ENCODE measurements at places on chromosomes 11 and 22. TPM values are rescaled to one million over a fixed set of nuclear protein-coding genes. Genes with fewer than 3 reads are reported as not detected.

GRCh38 chr11:76839311-76839710 is 21.4 kb upstream of the ACER3 start:
- H3K4me3 ChIP-seq: no peak overlapping the region
- H3K4me1 ChIP-seq: no peaks in the 10 kb centered on the region
- no peak for DNase-seq
- H3K27ac ChIP-seq: no peak overlapping the region
- H3K36me3 ChIP-seq: no peaks in the 10 kb centered on the region
- H3K27me3 ChIP-seq: peaks cover 20% of the 10 kb centered on the region

GRCh38 chr11:115720602-115721245 is 216.5 kb upstream of the CADM1 start:
- H3K36me3 ChIP-seq: no peaks in the 10 kb centered on the region
- H3K4me1 ChIP-seq: no peaks in the 10 kb centered on the region
- no peak for DNase-seq

Gene FAM227A
- total RNA-seq: 0.36 TPM

Gene TTC28
- total RNA-seq: 0.59 TPM

DNA sequence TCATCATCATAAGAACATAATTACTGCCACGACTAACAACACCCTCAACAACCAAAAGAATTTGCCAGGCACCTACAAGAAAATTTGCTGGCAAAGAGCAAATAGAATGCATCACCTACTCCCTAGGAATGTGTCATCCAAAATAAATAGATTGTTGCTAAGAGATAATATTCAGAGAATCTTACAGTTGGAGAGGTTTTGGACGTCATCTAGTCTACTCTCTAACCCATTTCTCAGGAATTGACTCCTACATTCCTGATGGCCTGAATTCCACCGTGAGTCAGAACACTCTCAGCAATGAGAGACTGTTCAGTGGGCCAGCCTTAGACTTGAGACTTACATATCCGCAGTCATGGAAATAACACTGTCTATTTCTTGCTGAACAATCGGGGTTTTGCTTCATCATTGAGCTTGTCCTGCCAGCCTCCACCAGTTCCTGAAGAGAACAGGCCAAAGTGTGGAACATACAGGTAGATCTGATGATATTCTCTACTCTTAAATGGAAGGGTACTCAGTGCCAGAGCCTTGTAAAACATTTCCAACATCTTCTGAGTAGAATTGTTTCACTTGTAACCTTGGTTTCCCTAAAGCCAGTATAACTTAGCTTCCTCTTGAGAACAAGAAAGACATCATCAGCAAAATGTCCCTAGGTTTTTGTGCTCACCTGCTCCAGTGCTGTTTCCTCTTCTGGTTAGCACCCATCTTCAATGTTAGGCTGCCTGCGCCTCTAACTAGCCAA is 8.3 kb downstream of the KIRREL3 start:
- no peak overlapping the region for H3K27ac ChIP-seq
- DNase-seq: no peak
- H3K36me3 ChIP-seq: no peaks in the 10 kb centered on the region
- H3K4me3 ChIP-seq: no peak overlapping the region
- H3K4me1 ChIP-seq: no peaks in the 10 kb centered on the region

GRCh38 chr22:41844036-41844435 is 11.1 kb downstream of the SREBF2 start:
- peak overlapping the region; percentile 84 for H3K27ac ChIP-seq
- H3K4me3 ChIP-seq: peak overlapping the region; percentile 6
- no peak for DNase-seq

Gene CBX6
- 117 TPM for total RNA-seq

Gene ADM
- 3.0 TPM for total RNA-seq

- H3K4me1 ChIP-seq: peaks cover 2% of the 10 kb centered on the region
- no peaks in the 10 kb centered on the region for H3K36me3 ChIP-seq
- no peaks in the 10 kb centered on the region for H3K27me3 ChIP-seq
Measured at GRCh38 chr11:71425860-71426259, 22.3 kb downstream of the DHCR7 start.

- peaks cover 4% of the 10 kb centered on the region for H3K36me3 ChIP-seq
- no peak overlapping the region for H3K4me3 ChIP-seq
- H3K27ac ChIP-seq: no peak overlapping the region
Measured at GRCh38 chr22:45208993-45209838, 31.5 kb downstream of the KIAA0930 start.

DNA sequence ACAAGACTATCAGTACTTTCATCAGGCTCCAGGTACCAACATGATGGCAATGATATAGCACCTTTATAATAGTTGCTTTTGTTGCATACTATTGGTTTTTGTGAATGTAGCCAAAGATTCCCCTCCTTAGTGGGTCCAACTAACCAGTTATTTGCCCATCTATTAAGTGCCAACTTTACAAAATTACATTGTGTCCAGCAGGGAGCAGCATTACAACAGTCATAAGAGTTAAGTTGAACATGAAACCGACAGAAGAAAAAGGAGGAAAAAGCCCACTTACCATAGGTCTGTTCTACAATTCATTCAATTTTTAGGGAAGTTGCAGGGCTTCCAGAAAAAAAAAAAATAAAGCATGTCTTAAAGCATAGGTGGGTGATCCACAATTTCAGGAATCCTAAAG is 21.6 kb downstream of the IMMP1L start:
- no peak overlapping the region for H3K4me3 ChIP-seq
- no peaks in the 10 kb centered on the region for H3K27me3 ChIP-seq
- H3K4me1 ChIP-seq: peaks cover 16% of the 10 kb centered on the region
- DNase-seq: no peak

DNA sequence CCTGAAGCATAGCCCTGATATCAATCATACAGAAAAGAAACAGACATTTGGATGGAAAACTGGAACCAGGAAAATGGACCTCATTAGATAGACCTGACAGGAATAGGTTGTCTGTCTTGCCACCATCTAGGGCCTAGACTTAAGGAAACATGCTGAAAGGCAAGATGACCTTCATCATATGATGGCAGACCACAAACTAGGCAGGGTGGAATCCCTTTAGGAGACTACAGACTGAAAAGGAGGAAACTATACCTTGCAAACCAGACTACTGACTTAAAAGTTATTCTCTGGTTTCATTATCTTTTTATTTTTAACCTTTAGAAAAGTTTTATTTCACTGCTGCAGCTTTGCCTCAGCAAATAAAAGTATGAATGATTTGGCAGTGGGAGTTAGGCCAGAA is 20.3 kb downstream of the SBF2 start:
- DNase-seq: no peak
- no peak overlapping the region for H3K4me3 ChIP-seq
- peaks cover 3% of the 10 kb centered on the region for H3K4me1 ChIP-seq
- no peak overlapping the region for H3K27ac ChIP-seq
- H3K27me3 ChIP-seq: no peaks in the 10 kb centered on the region
- H3K36me3 ChIP-seq: no peaks in the 10 kb centered on the region

DNA sequence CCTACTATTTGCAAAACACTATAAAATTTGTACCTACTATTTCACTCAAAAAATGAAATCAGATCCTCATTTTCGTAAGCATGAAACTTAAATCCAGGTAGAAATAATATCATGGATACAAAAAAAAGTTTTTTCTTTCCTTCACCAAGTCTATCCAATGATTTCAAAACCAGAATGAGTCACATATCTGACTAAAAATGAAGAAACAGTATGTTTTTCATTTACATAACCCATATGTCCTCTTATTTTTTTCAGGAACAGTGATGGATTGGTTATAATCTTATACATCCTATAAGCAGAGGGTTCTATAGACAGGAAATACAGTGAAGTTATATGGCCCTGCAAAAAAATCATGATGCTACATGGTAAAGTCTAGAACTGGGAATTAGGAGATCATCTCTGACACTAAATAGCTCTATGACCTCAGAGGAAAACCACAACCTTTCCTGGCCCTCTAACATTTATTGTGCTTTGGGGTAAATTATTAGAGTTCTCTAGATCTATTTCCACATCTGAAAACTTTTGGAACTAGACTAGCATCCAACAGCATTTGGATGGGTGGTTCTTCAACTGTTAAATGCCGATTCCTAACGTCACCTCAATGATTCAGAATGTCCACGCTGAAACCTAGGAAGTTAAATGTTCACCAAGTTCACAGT is 10.9 kb downstream of the MTMR2 start:
- DNase-seq: no peak
- H3K27ac ChIP-seq: no peak overlapping the region
- H3K4me1 ChIP-seq: peaks cover 32% of the 10 kb centered on the region

DNA sequence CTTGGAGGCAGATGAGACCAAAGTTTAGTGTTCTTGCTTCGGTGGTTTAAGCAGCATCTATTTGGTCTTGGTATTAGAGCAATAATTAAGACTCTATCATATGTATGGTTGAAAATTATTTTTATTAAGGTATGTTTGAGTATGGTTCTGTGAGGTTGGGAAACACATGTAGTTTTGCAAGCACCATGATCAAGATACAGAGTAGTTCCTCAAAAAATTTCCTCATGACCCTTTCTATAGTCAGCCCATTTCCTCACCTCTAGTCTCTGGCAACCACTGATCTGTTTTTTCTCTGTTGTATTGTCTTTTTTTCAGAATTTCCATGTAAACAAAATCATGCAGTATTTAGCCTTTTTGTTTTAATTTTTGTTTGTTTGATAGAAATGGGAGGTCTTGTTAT is 18.4 kb downstream of the MTMR3 start:
- H3K27ac ChIP-seq: no peak overlapping the region
- no peaks in the 10 kb centered on the region for H3K27me3 ChIP-seq
- H3K4me3 ChIP-seq: no peak overlapping the region
- H3K4me1 ChIP-seq: peaks cover 14% of the 10 kb centered on the region
- H3K36me3 ChIP-seq: no peaks in the 10 kb centered on the region
- DNase-seq: no peak

- H3K27me3 ChIP-seq: peaks cover 3% of the 10 kb centered on the region
- H3K27ac ChIP-seq: no peak overlapping the region
- H3K36me3 ChIP-seq: no peaks in the 10 kb centered on the region
- H3K4me1 ChIP-seq: no peaks in the 10 kb centered on the region
- no peak overlapping the region for H3K4me3 ChIP-seq
Measured at GRCh38 chr11:92550411-92550810, 325.8 kb downstream of the FAT3 start.

DNA sequence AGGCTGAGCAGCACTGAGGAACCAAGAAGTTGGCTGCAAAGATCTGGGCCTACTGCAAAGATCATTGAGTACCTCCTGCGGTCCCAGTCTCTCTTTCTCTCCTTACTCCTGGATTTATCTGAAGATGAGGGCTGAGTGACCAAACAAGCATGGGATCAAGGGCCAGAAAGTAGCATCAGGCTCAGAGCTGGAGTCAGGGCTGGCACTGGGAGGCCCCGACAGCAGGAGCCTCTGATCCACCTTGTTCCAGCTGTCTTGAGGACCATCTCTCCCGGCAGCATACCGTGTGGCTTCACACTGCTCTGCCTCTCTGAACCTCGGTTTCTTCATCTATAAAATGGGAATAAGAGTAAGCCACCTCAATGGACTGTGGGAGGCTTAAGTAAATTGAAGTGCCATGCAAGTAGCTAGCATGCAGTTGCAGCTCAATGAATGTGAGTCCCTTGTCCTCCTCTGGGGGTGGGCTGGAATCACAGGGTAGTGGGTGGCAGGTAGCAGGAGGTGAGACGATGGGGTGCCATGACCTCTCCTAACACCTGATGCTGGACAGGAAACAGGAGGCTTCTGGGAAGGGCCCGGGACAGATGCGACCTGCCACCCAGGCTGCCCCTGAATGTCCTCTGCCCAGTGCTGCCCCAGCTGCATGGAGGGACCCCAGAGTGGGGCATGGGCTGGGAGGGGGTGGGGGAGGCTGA is 52.5 kb upstream of the PRDM11 start:
- peak; percentile 6 for DNase-seq
- H3K27me3 ChIP-seq: peaks cover 16% of the 10 kb centered on the region
- H3K4me1 ChIP-seq: peaks cover 13% of the 10 kb centered on the region
- H3K36me3 ChIP-seq: no peaks in the 10 kb centered on the region

Gene EMID1
- total RNA-seq: not detected

Gene KLHL35
- total RNA-seq: 0.51 TPM

DNA sequence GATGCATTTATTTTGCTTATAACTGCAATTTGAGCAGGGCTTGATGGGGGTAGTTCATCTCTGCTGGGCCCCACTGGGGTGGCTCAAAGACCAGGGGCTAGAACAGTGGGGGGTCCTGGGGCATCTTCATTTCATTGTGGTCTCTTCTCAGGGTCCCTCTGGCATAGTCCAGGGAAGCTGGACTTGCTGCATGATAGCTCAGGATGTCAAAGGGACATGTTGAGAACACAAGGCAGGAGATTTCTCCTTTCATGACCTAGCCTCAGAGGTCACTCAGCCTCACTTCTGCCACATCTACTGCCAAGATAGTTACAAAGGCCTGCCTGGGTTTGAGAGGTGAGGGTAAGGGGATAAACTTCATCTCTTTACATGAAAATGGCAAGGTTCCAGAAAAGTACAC is 89.5 kb downstream of the CWC15 start:
- H3K27me3 ChIP-seq: no peaks in the 10 kb centered on the region
- H3K27ac ChIP-seq: no peak overlapping the region
- no peak for DNase-seq
- H3K4me3 ChIP-seq: no peak overlapping the region

Gene PVALB
- not detected for total RNA-seq

- no peaks in the 10 kb centered on the region for H3K36me3 ChIP-seq
- no peak for DNase-seq
- H3K27ac ChIP-seq: no peak overlapping the region
Measured at GRCh38 chr11:83571302-83571701, 285.1 kb upstream of the CCDC90B start.

Gene SIAE
- 11.8 TPM for total RNA-seq

GRCh38 chr11:117972629-117973502 is 13.3 kb upstream of the IL10RA start:
- no peak for DNase-seq
- H3K4me3 ChIP-seq: no peak overlapping the region
- H3K36me3 ChIP-seq: peaks cover 16% of the 10 kb centered on the region
- H3K27ac ChIP-seq: no peak overlapping the region
- no peaks in the 10 kb centered on the region for H3K27me3 ChIP-seq
- peaks cover 82% of the 10 kb centered on the region for H3K4me1 ChIP-seq

- no peak overlapping the region for H3K4me3 ChIP-seq
- peaks cover 16% of the 10 kb centered on the region for H3K27me3 ChIP-seq
- no peaks in the 10 kb centered on the region for H3K36me3 ChIP-seq
- H3K4me1 ChIP-seq: no peaks in the 10 kb centered on the region
- H3K27ac ChIP-seq: no peak overlapping the region
Measured at GRCh38 chr22:42427167-42427566, 5.0 kb downstream of the NFAM1 start.

DNA sequence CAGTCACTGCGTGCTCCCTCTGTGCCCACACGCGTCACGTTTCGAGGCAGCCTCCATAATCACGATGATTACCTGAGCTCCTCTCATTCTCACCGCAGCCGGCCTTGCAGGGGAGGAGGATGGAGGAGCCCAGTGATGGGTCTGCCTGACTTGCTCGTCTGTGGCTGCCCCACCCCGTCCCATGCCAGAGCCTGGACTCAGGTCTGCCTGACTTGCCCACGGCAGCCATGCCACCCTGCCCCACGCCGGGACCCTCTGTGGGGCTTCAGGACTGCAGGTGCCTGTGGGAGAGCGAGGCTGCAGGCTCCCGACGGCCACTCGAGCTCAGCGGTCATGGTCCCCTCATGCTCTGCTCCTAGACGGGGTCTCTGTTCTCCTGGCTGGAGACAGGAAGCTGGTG is 1025.1 kb downstream of the BRD1 start:
- H3K4me3 ChIP-seq: no peak overlapping the region
- no peak for DNase-seq
- H3K27me3 ChIP-seq: no peaks in the 10 kb centered on the region
- H3K36me3 ChIP-seq: no peaks in the 10 kb centered on the region
- H3K4me1 ChIP-seq: no peaks in the 10 kb centered on the region

Gene ARHGEF17
- not detected for total RNA-seq

Gene PLEKHA7
- 5.1 TPM for total RNA-seq

- peaks cover 57% of the 10 kb centered on the region for H3K4me1 ChIP-seq
- H3K27me3 ChIP-seq: no peaks in the 10 kb centered on the region
- DNase-seq: peak; percentile 76
- peaks cover 8% of the 10 kb centered on the region for H3K36me3 ChIP-seq
Measured at GRCh38 chr11:1757861-1758610, 5.7 kb downstream of the CTSD start.
